ENCODE measurements at places on chromosomes 7 and 10.

- DNase-seq = no peak
These were observed 38.6 kb downstream of the MTPN start for GRCh38 chr7:135938563-135938962.

GRCh38 chr10:118027397-118027796, 19.3 kb downstream of the RAB11FIP2 start:
- no peak for DNase-seq

DNA sequence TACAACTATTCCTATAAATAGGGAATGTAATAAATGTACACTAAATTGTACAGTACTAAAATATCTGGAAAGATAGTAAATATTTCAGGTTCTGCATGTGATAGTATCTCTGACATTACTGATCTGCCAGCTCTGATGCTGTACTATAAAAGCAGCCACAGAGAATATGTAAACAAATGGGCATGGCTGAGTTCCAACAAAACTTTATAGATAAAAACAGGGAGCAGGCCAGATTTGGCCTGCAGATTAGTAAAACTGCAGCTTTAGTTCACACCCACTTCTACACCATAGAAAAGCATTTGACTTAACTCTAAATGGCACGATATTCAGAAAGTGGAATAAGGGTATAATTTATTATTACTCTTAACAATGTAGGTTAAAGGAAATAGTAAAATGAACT, 18.8 kb upstream of the TLL2 start:
- DNase-seq = no peak

GRCh38 chr7:29281782-29282541, 87.4 kb downstream of the CHN2 start:
- no peak for DNase-seq

DNA sequence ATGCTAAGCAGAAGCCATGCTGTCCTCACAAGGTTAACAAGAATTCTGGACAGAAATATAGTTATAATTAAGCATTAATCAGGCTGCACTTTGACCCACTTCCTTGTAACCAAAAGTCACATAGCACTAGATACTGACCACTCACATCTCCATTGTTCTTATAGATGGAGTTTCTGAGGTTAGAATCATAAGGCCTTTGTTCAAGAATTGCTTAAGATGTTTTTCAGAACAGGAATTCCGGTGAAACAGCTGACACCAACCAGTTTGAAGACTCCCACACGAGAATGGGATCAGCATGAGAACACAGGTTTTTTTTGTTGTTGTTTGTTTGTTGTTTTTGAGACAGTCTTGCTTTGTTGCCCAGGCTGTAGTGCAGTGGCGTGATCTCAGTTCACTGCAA, 488.3 kb upstream of the NRP1 start:
- DNase-seq = no peak

DNA sequence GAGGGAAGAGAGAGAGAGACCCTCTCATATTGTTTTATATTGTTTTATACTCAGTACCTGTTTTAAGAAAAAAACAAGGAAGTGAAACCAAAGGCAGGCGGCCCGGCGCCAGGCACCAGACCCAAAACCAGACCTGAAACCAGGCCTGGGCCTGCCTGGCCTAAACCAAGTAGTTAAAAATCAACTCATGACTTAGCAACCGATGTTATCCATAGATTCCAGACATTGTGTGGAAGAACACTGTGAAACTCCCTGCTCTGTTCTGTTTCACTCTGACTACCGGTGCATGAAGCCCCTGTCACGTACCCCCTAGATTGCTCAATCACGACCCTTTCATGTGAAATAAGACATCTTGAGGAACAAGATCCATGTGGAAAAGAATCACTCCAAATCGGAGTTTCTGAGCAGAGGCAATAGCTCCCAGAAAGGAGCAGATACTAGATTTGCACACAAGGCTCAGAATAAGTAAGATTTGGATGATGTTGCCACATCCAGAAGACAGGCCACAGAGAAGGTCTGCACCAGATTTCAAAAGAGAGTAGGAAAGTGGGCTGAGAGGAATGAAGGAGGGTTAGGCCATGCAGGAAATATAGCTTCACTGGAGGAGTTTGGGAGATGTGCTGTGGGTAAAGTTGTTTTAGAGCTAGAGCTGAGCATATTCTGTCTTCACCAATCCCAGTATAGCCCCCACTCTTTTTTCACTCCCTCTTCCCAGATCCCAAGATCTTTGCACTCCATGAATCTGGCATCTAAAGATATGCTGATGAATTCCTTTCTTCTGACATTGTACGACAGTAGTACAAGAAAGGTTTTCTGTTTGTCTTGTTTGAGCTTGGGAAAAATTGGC, 8.8 kb upstream of the ZNF248 start:
- no peak for DNase-seq

DNA sequence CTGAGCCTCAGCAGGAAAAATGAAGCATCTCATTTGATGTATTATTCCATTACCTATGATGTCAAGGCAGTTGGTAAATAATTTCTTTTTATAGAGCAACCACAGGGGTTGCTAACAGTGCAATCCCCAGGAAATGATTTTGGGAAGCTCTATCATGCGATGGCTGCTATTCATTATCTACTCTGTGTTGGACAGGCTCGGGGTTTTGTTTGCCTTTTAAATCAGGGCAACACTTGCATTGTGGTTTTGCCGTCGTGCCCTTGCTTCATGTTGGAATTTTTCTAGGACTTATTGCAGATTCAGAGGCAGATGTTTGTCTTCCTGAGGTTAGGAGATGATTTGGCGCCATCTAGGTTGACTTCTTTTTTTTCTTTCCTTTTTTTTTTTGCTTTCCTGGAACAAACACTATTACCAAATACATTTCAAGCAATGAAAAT, 128.4 kb downstream of the BICC1 start:
- no peak for DNase-seq

DNA sequence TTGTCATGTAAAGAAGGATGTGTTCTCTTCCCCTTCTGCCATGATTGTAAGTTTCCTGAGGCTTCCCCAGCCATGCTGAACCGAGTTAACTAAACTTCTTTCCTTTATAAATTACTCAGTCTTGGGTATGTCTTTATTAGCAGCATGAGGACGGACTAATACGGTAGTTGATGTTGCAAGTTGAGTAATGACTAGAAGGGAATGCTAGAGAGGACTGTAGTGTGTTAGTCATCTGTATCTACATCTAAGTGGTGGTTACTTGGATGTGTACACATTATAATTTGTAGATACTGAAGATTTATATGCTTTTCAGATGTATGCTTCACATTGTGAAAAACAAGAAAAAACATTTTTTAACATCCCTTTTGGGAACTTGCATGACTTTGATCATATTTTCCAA, 244.6 kb downstream of the POLR1F start:
- DNase-seq = no peak

DNA sequence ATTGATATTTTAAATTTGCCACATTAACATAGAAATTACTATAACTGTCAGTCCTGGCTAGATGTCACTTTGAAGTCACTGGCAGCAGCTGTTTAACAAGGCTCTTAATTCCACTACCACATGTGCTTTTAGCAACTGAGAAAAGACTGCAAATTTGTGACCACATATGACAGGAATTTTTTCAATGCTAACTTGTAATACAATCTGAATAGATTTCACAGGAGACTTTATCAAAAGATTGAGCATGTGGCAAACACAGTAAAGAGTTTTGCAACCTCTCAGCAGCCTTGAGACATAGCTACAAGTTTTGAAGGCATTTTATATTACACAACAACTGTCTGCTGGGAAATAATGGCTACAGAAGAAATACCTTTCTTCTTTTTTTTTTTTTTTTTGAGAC, 73.0 kb downstream of the MICU1 start:
- no peak for DNase-seq

GRCh38 chr7:28135760-28136159, 44.8 kb downstream of the JAZF1 start:
- DNase-seq = no peak

DNA sequence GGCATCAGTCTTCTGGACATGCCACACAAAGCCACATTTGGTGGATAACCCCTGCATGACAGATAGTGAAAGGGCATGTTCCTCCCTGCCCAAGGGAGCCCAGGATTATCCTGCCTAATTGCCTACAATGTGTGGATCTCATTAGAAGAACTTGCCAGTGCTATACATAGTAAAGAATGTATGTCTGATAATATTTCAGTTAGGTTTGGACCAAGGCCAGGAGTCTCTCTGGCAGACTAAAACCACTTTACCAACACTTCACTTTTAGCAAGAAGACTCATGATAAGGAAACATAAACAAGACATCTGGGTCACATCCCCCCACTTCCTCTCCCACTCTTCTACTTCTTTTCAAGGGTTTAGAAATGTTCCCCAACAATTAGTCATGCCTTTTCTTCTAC, 196.7 kb downstream of the MTERF1 start:
- DNase-seq = no peak

Measured in stimulated activated CD4-positive, alpha-beta T cell treated with anti-CD3 and anti-CD28 coated beads, Interleukin-12 subunit alpha, Interleukin-12 subunit beta, amount 100 ng/mL, for 48 hours (primary cell).